ENCODE measurements at places on chromosomes 11 and 22.
A peak's percentile ranks its signal among the peaks of the same experiment; 100 is the strongest.

GRCh38 chr11:70790671-70791300 is 392.5 kb downstream of the CTTN start:
- DNase-seq = no peak

DNA sequence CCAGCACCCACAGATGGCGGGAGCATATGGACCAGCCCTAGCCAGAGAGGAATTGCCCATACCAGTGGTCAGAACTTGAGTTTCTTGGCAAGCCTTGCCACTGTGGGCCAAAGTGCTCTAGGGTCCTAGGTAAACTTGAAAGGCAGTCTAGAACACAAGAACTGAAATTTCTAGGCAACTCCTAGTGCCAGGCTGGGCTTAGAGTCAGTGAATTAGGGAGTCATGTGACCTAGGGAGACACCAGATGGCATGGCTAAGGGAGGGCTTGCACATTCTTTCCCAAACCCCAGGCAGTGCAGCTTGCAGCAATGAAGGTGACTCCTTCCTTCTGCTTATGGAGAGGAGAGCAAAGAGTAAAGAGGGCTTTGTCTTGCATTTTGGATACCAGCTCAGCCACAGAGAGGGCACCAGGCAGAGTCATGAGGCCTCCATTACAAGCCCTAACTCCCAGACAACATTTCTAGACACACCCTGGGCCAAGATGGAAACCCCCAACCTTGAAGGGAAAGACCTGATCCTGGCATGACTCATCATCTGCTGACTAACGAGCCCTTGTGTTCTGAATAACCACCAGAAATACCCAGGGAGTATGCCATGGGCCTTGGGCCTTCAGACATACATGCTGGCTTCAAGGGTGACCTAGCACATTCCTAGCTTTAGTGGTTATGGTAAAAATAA is 19.2 kb upstream of the OR56A3 start:
- DNase-seq = no peak

- DNase-seq = peak; percentile 45
Observed at GRCh38 chr11:762421-763072, 14.7 kb downstream of the GATD1 start.

GRCh38 chr22:22590136-22590891 is 31.2 kb upstream of the PRAME start:
- DNase-seq = no peak

DNA sequence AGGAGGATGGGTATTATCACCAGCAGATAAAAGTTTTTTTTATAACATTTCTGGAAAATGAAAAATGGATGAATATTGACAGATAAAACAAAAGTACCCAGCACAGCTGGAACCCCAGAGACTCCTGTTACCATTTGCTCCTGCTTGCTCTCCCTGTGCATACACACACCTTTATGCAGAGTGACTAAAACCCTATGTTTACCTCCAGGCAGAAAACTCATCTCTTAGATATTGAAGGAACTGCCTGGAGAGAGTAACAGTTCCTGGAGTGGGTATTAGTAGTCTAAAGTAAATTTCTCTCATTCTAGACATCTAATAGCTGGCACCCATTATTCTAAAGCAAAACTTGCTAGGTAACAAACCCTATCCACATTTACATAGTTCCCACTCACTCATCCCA is 38.0 kb downstream of the CYP2R1 start:
- no peak for DNase-seq

DNA sequence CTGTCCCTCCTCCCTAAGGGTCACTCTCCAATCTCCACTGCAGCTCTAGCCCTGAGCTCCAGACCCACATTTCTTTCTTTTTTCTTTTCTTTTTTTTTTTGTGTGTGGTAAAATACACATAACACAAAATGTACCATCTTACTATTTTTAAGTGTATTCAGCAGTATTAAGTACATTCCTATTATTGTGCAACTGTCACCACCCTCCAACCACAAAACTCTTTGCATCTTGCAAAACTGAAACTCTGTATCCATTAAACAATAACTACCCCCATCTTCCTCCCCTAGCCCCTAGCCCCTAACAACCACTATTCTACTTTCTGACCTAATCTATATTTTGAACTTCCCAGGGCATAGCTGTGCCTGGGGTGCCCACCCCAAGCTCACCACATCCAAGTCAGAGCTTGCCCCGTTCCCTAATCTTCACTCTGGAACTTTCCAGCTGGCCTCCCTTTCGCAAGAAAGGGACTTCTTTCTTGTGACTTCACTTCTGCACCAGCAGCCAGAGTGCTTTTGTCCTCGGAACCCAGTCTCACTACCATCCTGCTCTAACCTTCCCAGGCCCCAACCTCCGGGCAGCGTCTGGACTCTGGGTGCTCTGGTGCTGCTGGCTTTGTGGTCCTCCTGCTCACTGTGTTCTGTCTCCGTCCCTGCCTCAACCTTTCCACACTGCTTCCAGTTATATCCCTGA is 30.7 kb downstream of the PARVG start:
- no peak for DNase-seq

DNA sequence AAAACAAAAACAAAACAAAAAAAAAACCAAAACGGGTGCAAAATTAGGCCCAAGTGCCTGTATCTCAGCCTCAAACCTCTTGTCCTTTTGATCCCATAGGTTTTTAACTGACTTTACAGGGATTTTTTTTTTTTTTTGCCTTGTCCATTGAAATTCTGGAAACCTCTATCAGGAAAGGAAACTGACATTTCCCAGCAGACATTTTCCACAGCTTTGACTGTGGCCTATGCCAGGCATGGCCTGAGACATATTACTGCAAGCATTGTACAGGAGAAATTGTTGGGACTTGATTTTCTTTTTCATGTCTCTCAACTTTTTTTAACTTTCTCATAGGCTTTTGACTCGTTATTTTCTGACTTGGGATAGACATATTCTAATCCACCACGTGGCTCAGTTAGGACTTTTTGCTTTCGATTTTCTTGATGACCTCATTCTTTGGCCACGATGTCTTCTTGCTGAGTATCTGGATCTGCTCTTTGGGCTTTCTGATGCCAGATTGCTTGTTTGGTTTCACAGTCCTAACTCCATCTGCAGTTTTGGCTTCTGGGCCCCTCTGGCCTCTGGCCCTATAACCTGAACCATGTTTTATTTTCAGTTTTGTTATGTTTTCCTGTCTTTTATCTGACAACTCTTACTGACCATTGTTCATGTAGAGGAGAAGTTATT is 336.1 kb upstream of the C11orf87 start:
- peak; percentile 20 for DNase-seq

GRCh38 chr22:37163575-37164504 is 14.1 kb upstream of the IL2RB start:
- no peak for DNase-seq

GRCh38 chr11:11822946-11823345 is 18.8 kb upstream of the USP47 start:
- DNase-seq = no peak

- no peak for DNase-seq
Observed at GRCh38 chr11:57276169-57276970, 39.3 kb upstream of the APLNR start.

DNA sequence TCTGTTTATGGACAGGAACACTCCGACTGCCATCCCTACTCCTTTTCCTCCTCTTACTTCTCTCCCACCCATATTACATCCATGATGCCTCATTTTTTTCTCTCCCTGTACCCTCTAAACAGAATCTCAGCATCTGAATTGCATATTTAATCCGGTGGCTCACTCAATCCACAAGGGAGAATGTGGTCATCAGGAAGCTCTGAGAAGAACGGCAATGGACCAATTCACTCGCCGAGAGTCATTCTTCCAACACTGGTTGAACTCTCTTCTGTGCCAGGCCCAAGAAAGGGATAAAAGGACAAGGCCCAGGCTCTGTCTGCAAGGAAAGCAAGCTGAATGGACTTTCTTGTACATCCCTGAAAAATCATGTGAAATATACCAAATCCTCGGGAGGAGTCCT is 15.9 kb downstream of the MAP6 start:
- peak; percentile 42 for DNase-seq

GRCh38 chr11:33835143-33835878 is 56.6 kb downstream of the LMO2 start:
- peak; percentile 85 for DNase-seq

GRCh38 chr11:102465696-102466095 is 13.1 kb upstream of the TMEM123 start:
- no peak for DNase-seq

DNA sequence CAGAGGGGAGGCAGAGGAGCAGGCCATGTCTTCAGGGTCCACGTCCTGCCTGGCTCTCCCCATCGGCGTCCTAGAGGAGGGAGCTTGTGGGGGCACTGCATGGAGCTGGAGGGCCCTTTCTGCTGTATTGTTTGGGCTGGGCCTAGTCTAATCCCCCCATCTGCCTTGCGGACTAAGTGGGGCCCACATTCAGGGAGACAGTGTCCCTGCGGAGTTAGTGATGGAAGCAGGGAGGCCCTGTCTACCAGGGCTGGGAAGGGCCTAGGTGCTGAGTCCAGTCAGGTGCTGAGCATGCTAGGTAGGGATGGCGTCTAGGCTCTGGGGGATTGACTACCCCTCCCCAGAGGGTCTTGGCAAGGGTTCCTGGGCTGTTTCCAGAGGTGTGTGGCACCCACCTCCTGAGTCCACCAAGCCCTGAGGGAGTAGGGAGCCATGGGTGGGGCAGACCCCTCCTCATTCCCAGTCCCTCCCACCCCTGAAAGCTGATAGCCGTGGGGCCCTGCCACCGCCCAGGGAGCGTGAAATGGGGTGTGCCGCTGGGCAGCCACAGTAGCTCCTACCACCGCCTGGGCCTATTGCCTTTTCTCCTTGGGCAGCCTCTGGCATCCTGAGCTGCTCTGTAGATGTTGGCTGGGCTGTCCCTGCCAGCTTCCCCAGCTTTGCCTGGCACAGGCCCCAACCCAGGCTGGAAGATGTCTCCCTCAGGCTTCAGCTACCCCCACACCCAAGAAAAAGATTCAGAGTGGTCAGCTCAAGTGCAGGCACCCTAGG is 1.9 kb upstream of the POLD4 start:
- DNase-seq = no peak

- no peak for DNase-seq
Observed at GRCh38 chr22:46992121-46992731, 229.8 kb downstream of the TBC1D22A start.

- no peak for DNase-seq
Observed at GRCh38 chr11:48088682-48089050, 108.3 kb downstream of the PTPRJ start.

DNA sequence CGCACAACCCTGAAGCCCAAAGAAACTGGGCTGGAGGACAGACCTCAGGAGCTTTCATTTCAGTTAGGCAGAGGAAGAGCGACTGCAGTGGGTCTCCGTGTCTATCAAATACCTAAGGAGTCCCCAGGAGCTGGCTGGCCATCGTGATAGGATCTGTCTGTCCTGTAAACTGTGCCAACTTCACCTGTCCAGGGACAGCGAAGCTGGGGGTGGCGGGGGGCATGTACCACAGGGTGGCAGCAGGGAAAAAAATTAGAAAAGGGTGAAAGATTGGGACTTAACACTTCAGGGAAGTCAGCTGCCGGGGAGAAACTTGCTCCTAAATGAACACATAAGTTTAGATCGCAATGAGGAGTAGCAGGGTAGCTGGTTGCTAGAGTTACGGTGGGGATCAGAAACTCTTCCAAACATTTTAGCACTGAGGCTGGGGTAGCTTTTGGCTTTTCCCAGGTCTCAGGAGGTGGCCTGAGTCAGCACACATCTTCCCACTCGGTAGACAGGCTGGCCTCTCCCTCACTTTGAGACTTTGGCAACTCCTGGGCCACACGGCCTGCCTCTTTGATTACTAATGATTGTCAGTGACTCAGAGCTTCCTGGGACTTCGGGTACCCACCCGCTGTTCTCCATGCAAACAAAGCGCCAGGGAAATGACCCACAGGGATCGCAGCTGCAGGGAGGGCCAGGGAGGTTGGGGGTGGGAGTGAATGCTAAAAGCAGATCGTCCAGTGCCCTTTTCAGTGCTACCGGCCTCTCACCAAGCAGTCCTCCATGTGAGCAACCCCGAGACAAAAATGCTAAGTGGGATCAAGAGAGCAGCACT is 2.9 kb upstream of the MTFP1 start:
- DNase-seq = peak; percentile 96

DNA sequence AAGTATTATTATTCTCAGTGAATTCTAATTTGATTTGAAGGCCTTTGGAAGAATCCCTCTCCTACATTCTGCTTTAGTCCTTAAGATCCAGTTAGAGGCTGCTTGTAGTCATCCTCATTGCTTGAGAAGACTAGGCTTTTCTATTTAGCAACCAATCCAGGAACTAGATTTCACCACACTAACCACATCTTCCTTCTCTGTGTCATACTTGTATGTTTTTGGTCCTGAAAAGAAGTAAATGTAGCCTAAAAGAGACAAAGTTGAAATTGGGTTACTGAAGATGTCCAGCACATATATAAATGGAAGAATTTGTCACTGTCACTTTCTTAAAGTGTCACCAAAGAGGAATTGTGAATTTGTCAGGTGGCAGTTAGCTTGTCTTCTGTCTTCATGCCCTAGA is 46.6 kb upstream of the MMP7 start:
- no peak for DNase-seq

Data from fibroblast of skin of right biceps (primary cell).